ENCODE measurements at places on chromosomes 4 and X.

DNA sequence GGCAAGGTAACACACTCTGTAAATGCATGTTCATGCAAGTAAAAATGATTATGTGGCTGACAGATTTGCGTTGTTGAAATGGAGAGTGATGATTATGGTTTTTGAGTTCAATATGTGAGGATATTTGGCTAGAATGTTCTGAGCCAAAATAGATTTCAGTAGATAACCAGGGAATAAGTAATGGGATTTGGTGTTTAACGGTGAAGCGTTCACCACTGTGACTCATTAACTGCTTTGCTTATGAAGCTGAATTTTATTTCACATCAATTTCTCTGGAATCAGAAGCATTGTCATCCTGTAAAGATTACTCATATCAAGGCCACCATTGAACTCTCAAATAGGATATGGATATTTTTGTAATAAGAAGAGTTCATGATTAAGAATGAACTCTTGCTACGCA, 11.7 kb downstream of the AFP start:
- peak; percentile 82 for DNase-seq

GRCh38 chr4:17166954-17167353, 268.5 kb upstream of the LDB2 start:
- no peak for DNase-seq

- DNase-seq = no peak
These were observed 7.2 kb downstream of the TCEAL3 start for GRCh38 chrX:103614999-103615398.

- no peak for DNase-seq
These were observed 35.7 kb downstream of the ING2 start for GRCh38 chr4:183540410-183541009.

DNA sequence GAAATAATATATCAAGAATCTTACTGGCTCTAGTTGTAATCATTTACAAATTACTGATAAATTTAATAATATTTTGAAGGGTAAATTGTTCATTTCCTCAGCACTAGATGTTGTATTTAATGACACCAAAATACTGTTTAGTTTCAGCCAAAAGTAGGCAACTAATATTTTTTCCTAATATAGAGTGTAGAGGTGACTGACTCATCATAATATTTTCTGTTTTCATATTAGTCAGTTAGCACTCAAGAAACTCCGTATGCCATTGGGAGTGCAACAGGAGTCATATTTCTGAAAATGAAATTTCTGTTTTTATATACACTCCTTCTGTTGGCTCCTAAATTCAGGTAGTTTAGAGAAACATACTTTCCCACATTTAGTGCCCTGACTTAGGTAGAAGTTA, 36.6 kb upstream of the PTPN13 start:
- peak; percentile 9 for DNase-seq

- no peak for DNase-seq
These were observed 51.1 kb downstream of the UGT2B7 start for GRCh38 chr4:69147334-69147733.

DNA sequence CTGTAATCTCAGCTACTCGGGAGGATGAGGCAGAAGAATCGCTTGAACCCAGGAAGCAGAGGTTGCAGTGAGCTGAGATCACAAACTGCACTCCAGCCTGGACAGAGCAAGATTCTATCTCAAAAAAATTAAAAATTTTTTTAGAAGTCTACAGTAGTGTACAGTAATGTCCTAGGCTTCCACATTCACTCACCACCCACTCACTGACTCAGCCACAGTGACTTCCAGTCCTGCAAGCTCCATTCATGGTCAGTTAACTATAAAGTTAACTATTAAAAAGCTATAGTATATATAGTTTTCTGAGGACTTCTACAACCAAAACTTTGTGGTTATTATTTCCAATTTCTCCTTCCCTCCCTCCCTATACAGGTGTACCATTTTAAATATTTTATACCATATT, 34.7 kb upstream of the NEUROG2 start:
- peak; percentile 11 for DNase-seq

DNA sequence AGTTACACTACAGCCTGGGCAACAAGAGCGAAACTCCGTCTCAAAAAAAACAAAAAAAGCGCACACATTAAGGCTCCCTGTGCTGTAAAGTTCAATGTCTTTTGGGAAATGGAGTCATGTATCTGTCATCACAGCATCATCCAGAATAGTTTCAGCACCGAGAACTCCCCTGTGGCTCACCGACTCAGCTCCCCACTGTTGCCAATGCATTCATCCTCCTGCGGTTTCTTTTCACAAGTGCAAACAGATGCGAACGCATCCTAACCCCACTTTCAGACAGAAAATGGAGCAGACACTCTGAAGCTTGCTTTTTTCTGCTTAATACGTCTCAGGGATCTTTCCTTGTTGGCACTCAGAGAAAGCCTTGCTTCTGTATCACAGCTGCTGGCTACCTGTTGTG, 13.8 kb upstream of the SH3TC1 start:
- peak; percentile 88 for DNase-seq

GRCh38 chr4:177047070-177047850, 254.5 kb upstream of the VEGFC start:
- DNase-seq = peak; percentile 87

DNA sequence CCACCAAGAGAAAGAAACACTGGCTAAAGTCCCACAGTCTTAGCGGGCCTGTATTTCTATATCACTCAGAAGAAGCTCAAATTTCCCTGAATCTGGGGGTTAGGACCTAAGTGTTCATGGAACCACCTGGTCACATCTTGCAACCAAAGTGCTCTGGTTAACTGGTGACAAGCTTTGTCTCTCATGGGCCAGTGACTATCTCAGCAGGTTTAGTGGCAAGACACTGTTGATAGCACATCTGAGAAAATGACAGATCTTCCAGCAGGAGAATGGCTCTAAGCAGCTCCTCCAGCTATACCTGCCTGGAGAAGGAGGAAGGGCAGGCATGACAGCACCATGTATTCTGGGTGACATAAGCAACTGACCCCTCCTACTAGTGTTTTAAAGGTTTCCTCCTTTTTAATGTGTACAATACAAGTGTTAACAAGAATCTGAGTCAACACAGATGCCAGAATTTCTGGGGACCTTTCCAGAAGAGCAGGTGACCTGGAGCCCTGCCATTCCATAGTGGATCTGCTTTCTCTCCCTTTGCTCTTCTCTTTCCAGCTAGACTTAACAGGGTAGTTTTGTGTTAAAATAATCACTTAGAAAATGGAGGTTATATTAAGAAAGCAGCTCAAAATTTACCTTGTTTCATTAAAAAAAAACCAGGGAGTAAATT, 17.3 kb upstream of the QRFPR start:
- no peak for DNase-seq

DNA sequence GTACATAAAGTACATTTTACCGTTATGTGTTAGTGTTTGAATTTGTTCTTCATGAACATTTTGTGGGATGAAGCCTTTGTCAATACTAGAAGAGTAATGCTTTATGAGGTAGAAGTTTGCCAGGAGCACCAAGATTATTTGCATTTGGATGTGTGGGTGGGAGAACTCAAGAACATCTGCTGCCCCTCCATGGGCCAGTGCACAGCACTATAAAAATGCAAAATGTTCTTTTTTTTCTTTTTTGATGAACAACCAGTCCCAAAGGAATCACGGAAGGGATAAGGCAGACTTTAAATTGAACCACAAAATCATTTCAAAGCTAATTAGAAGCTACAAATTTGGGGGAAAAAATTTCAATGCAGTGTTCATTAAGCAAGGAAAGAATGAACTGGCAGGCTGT, 300.3 kb upstream of the NWD2 start:
- DNase-seq = no peak

- DNase-seq = no peak
These were observed 97.9 kb upstream of the GUCY1A1 start for GRCh38 chr4:155568641-155569220.

- no peak for DNase-seq
These were observed 1831.8 kb downstream of the PCDH7 start for GRCh38 chr4:32551943-32552342.
